Neuronal stem cell (in vitro differentiated cells): ENCODE measurements at places on chromosomes 11 and 22.

DNA sequence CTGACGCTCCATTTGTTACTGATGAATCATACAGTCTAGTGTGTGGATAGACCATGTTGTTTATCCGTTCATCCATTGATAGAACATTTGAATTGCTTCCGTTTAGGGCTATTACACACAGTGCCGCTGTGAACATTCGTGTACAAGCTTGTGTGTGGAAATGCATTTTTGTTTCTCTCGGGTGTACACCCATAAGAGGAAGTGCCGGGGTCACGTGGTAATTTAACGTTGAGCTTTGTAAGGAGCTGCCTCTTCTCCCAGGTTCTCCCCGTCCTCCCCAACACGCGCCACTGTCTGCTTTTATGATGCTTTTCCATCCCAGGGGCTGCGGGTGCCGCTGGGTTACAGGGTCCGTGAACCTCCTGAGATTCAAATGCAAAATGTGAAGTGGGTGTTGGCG is 142.3 kb downstream of the IGLL1 start:
- DNase-seq: no peak

- DNase-seq: no peak
These were observed 54.3 kb downstream of the FAT3 start for GRCh38 chr11:92278791-92279433.

- DNase-seq: no peak
These were observed 5.1 kb upstream of the DRG1 start for GRCh38 chr22:31394326-31394725.

- DNase-seq: no peak
These were observed 8.8 kb downstream of the C11orf96 start for GRCh38 chr11:43951231-43951630.

GRCh38 chr22:26767351-26768155 is 110.2 kb downstream of the MIAT start:
- DNase-seq: no peak

DNA sequence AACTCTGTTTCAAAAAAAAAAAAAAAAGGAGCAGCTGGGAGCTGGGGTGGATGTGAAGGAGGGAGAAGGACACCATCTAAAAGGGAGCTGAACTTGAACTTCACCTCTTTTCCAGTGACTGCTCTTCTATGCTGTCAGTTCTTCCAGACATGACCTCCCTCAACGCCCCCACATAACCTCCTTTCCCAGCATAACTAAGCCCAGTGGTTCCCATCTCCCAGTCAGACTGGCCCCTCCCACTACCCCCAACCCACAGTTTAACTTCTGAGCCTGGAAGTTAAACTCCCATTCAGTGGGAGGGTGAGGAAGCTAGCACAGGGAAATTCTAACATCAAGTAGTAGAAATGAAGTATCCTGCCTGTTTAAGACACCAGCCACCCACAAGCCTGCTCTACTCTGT is 1.8 kb downstream of the ARHGAP1 start:
- no peak for DNase-seq

GRCh38 chr11:34727228-34727737 is 106.4 kb downstream of the EHF start:
- no peak for DNase-seq

- DNase-seq: no peak
These were observed 42.4 kb downstream of the ADAMTS8 start for GRCh38 chr11:130386056-130386455.

DNA sequence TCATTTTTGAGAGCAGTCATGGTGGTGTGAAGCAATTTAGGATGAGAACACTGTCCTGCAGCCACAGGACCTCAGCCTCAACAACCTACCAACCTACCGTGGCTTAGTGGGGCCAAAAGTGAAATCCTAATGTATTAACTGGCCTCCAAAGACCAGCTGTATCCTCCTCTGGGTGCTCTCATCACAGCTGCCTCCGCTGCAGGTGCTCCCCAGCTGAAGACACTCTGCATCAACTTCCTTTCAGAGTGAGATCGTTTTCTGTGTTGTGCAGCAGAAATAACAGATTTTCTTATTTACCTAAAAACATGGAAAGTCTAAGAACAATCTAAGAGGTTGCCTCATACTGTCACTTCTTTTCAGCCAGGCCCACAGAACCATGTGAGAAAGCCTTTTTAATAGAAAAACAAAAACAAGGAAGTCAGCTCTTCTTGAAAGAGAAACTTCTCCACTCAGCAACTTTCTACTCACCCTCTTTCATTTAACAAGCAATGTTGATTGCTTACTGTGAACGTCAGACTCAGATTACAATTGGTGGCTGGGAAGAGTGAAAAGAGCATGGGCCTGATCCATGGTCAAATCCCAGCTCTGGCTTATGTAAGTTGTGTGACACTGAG is 136.1 kb downstream of the TENM4 start:
- DNase-seq: no peak
